Myocyte (in vitro differentiated cells): ENCODE measurements at places on chromosomes 3 and 15. TPM values are rescaled to one million over a fixed set of nuclear protein-coding genes. Genes with fewer than 3 reads are reported as not detected.
A peak's percentile ranks its signal among the peaks of the same experiment; 100 is the strongest.

The OR5H14 gene
- not detected in 2 replicates for total RNA-seq

- no peak for DNase-seq
Observed at GRCh38 chr3:188126934-188127333, 27.0 kb upstream of the LPP start.

- no peak for DNase-seq
Observed at GRCh38 chr3:107911337-107912000, 179.4 kb downstream of the CD47 start.

The ZKSCAN7 gene
- total RNA-seq = 8.8 and 8.9 TPM in 2 replicates

DNA sequence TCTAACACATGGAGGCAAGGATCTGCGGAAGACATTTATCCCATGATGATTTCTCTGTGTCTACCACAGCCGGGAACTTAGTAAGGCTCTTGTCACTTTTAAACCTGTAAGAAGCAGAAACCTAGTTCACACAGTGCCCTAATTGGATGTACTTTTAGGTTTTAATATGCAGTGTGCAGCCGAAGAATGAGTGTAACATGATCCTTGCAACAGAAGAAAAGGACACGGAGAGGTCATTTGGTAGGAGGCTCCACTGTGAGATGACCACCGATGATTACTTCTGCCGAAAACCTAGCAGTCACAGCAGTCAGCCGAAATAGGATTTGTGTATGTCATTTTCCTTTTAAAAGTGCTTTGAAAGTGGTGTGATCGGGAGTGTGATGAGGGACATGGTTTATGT is 6.8 kb downstream of the CACNA1D start:
- DNase-seq = no peak

- DNase-seq = no peak
Observed at GRCh38 chr3:37945156-37945806, 45.3 kb upstream of the VILL start.

The RTP3 gene
- total RNA-seq = not detected in 2 replicates

The CLDN16 gene
- total RNA-seq = not detected in 2 replicates

The THBS1 gene
- total RNA-seq = 1,149 and 1,987 TPM in 2 replicates

DNA sequence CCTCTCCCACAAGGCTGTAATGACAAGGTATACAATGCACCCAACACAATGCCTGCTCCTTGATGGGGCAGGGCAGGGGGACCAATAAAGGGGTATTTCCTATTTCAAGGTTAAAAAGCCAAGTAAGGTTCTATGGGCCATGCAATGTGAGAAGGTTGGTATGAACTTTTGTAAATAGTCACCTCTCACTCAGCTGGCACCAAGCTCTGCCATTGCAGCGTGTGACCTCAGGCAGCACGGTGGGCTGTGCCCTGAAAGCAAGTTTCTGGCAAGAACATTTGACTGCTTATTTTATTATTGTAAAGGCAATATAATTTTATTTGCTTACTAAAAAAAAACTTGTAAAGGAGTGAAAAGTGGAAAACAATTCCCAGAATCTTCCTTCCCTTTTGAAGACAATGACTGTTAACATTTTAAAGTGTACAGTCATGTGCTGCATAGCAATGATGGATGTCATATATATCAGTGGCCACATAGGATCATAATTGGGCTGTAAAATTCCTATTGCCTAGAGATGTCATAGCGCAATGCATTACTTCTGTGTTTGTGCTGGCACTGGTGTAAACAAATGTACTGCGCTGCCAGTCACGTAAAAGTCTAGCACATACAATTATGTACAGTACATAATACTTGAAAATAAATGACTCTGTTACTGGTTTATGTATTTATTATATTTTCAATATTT is 167.3 kb upstream of the RORA start:
- DNase-seq = no peak

GRCh38 chr3:153026026-153026425 is 136.0 kb upstream of the RAP2B start:
- DNase-seq = peak; percentile 58

DNA sequence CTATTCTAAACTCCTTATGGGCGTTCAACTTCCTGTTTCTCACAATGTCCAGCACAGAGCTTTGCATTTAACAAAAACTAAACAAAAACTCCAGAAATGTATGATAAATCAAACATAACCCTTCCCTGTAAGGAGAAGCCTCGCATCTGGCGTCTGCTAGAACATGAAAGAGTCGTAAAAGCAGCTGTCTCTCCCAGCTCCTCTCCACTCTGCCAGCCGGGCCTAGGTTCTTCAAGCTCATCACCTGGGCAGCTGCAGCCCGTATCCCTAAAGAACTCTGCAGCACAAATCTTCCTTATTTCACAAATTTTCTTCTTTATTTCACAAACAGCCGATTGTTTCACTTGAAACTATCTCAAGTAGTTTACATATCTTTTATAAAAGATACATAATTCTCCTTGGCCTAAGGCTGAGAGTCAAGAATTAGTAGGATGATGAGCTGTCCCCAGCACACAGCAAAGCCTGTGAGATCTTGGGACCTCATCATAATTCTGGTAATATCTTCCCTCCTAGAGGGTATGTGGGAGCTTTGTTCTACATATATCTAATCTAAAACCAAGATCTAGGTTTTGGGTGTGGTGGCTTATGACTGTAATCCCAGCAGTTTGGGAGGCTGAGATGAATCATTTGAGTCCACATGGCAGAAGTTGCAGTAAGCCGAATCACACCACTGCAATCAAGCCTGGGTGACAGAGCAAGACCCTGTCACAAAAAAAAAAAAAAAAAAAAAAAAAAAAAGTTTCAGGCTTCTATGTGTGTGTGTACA is 35.3 kb downstream of the ANXA2 start:
- DNase-seq = peak; percentile 50
